ENCODE measurements at places on chromosomes 13 and 19.

DNA sequence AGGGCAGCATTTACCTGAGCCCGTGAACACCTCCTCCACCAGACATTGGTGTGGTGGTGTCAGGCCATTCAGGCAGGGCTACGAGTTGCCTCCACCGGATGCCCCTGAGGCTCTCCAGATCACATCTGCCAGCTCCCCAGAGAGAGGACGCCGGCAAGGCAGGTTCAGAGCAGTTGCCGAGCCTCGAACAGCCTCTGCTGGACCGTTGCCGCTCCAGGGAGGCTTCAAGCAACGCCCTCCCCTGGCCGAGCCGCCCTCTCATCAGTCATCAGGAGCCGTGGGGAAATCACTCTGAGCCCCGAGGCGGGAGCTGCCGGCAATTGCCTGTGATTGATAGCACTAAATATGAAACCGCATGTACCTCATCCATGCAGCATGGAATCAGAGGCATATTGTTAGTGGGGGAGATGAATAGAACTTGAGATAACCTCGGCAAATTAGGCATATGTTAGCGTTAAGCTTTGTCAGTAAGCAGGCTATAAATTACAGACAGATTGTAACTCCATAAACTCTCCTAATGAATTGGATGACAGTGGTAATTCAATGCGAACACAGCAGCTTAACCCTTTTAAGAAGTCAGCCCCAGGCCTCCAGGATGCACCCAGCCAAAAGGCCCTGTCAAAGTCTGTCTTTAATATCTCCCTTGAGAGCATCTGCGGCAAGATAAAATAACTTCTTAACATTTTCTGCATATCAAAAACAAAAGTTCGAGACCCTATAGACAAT is 29.8 kb upstream of the SPACA7 start:
- no peaks in the 10 kb centered on the region for H3K36me3 ChIP-seq
- H3K4me3 ChIP-seq: no peak overlapping the region
- H3K4me1 ChIP-seq: no peaks in the 10 kb centered on the region
- H3K27ac ChIP-seq: no peak overlapping the region
- H3K27me3 ChIP-seq: no peaks in the 10 kb centered on the region
- peak; percentile 18 for DNase-seq

DNA sequence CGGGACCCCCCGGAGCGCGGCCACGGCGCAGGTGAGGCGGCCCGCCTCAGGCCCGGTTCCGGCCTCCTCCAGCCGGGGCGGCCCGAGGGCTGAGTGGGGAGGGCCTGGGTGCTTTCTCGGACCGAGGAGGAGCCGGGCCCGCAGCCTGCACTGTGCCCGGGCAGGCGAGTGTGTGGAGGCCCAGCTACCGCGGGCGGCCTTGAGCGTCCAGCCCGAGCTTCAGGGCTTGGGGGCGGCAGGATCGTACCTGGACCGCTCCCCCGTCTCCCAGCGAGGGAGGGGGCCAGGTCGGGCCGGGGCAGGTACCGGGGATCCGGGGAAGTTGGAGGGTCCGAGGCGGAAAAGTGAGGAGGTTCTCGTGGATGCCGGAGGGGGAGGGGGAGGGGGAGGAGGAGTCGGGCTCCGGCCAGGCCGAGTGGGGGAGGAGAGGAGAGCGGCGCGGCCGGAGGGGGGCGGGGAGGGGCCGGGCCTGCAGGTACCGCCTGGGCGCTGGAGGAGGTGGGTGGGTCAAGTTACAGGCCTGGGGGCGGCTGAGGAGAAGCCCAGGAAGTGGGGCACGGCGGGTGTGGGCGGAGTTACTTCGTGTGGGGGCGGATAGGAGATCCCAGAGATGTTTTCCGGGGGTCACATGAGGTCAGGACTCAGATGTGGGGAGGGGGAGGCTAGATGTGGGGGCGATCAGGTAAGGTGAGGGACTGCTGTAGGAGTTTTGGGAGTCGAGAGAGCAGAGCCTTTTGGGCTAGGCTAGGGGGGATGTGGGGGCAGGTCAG is 545 bp downstream of the NACC1 start:
- no peaks in the 10 kb centered on the region for H3K27me3 ChIP-seq
- no peaks in the 10 kb centered on the region for H3K36me3 ChIP-seq
- peak overlapping the region; percentile 24 for H3K27ac ChIP-seq
- peaks cover 36% of the 10 kb centered on the region for H3K4me1 ChIP-seq
- peak; percentile 49 for DNase-seq

GRCh38 chr13:43316946-43317353 is 293.6 kb downstream of the DNAJC15 start:
- no peak for DNase-seq
- no peaks in the 10 kb centered on the region for H3K36me3 ChIP-seq

- no peaks in the 10 kb centered on the region for H3K27me3 ChIP-seq
- H3K4me1 ChIP-seq: peaks cover 14% of the 10 kb centered on the region
- no peak for DNase-seq
- H3K4me3 ChIP-seq: no peak overlapping the region
- no peaks in the 10 kb centered on the region for H3K36me3 ChIP-seq
Measured at GRCh38 chr19:50832666-50833065, 708 bp downstream of the KLK15 start.

DNA sequence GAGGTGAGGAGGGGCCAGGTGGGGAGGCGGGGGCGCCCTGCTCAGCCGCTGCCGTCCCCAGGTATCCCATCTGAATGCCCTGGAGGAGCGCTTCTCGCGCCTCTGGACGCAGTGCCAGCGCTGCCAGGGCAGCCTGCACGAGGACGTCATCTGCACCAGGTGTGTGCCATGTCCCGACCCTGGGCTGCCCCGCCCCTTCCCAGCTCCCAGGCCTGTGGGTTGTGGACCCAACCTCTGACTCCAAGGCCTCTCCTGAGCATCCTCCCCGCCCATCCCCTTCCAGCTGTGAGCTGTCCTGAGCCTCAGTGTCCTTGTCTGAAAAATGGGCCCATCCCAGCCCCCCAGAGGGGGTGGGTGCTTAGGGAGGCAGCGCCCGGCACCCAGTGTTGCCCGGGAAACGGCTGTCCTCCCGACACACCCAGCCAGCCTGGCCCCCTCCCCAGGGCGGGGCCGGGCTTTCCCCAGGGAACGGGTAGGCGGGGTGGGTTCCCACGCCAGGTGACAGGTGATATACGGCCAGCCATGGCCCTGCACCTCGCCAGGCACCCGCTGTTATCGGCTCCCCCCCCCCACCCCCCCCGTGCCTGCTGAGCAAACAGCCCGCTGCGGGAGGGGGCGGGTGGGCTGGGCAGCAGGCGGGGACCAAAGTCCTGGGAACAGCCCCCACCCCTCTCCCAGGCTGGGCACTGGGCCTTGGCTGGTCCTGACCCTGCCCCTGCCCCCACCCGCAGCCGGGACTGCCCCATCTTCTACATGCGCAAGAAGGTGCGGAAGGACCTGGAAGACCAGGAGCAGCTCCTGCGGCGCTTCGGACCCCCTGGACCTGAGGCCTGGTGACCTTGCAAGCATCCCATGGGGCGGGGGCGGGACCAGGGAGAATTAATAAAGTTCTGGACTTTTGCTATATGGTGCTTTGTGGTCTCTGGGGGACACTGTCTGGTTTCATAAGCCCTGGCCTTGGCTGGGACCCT is 1.3 kb upstream of the SPIB start:
- no peaks in the 10 kb centered on the region for H3K27me3 ChIP-seq
- no peak overlapping the region for H3K27ac ChIP-seq
- no peak overlapping the region for H3K4me3 ChIP-seq
- H3K4me1 ChIP-seq: peaks cover 24% of the 10 kb centered on the region
- peak; percentile 79 for DNase-seq

- H3K27me3 ChIP-seq: no peaks in the 10 kb centered on the region
- peak overlapping the region; percentile 12 for H3K4me3 ChIP-seq
- H3K36me3 ChIP-seq: no peaks in the 10 kb centered on the region
- peaks cover 49% of the 10 kb centered on the region for H3K4me1 ChIP-seq
Measured at GRCh38 chr19:38736413-38737280, 7.6 kb downstream of the CAPN12 start.

GRCh38 chr13:21684576-21684975 is 13.7 kb downstream of the FGF9 start:
- H3K27me3 ChIP-seq: no peaks in the 10 kb centered on the region
- no peaks in the 10 kb centered on the region for H3K4me1 ChIP-seq
- no peaks in the 10 kb centered on the region for H3K36me3 ChIP-seq
- no peak overlapping the region for H3K27ac ChIP-seq

DNA sequence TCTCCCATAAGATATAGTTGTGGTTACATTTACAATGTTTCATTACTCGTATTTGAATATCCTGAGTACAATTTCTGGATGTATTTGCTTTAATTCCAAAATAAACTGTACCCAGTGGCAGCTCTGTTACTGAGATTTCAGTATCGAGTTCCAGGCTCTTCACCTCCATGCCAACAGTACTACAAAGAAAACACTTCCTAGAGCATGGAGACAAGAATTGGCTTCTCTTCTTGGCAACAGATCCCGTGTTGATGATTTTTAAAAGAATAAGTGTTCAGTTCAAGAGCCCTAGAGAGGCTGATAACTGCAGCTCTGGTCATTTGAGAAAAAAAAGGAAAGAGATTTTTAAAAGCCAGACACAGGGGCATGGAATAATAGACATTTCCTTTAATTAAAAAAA is 302.8 kb downstream of the EFNB2 start:
- no peak for DNase-seq
- no peak overlapping the region for H3K27ac ChIP-seq
- H3K4me1 ChIP-seq: no peaks in the 10 kb centered on the region
- no peak overlapping the region for H3K4me3 ChIP-seq
- H3K36me3 ChIP-seq: no peaks in the 10 kb centered on the region

DNA sequence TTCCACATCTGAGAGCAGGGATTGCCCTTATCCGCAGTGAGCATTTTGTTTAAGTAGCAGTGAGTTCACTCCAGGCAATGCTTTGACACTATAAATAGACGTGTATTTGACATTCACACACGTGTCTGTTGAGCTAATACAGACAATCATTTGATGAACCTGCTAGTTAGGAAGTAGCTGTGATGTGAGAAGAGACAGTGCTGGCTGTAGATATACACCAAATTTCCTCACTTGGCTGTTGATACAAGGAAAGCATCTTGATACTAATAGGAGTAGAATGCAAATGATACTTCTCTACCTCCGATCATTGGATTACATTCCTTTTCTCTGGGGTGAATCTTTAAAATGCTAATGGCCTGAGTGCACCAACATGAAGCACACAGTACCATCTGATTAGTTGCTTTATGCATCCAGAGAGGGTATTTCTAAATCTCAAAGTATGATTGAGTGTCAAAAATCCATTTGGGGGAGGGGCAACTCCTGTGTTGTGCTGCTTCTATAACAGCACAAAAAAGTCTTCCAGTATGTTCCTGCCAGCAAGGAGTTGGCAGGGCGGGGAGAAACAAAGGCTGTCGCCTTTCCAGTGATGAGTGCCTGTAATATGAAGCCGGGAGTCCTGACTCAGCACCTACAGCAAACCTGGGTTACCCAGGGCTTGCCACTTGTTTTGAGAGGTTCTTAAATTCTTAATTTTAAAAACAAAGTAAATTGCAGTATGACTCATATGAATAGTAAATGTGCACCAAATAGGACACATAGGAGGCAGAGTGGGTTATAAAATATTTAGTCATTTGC is 7.0 kb downstream of the CUL4A start:
- H3K27ac ChIP-seq: no peak overlapping the region
- H3K36me3 ChIP-seq: no peaks in the 10 kb centered on the region
- H3K4me3 ChIP-seq: no peak overlapping the region
- DNase-seq: peak; percentile 61
- H3K4me1 ChIP-seq: peaks cover 42% of the 10 kb centered on the region
- no peaks in the 10 kb centered on the region for H3K27me3 ChIP-seq

DNA sequence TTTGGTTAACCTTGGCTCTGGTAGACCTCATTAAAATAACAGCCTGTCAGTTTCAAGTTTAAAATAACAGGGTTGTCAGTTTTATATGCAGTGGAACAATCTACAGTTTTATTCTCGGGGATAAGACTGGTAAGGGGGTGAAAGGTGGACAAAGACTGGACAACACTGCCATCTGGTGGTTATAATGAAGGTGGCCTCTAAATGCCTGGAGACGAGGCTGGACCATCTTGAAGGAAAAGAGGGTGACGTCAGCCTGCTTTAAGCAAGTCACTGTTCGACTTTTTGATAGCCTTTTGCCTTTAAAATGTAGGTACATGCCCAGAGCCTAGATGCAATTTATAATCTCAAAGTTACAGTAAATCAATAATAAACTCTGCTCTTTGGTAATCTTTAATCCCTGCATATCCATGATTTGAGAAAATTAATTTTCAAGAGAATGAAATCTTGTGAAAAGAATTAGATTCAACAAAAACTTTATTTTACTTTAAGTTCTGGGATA is 117.0 kb downstream of the DCT start:
- no peaks in the 10 kb centered on the region for H3K27me3 ChIP-seq

DNA sequence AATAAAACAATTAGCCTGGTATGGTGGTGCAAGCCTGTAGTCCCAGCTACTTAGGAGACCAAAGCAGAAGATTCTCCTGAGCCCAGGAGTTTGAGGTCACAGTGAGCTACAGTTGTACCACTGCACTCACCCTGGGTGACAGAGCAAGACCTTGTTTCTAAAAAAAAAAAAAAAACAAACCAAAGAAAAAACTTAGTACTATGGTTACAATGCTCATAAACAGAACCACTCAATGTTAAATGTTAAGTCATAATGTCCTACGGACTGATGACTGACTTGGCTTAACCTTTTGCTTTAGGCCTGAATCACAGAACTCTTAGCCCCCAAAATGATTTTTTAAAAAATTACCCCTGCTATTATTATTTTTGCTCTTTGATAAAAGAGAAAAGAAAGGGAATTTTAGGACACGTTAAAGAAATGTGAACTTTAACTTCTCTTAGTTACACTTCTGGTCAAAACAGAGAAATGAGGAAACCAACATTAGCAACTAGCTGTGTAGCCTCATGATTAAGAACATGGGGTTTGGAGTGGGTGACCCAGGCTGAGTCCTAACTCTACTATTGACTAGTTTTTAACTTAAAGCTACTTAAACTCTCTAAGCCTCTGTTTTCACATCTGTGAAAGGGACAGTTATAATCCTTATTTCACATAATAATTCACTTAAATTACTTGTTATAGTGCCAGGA is 13.7 kb upstream of the ELF1 start:
- H3K4me3 ChIP-seq: no peak overlapping the region
- DNase-seq: no peak
- H3K27me3 ChIP-seq: no peaks in the 10 kb centered on the region
- H3K4me1 ChIP-seq: peaks cover 47% of the 10 kb centered on the region
- H3K27ac ChIP-seq: no peak overlapping the region
- H3K36me3 ChIP-seq: no peaks in the 10 kb centered on the region
